ENCODE measurements at places on chromosomes 12 and 14.

GRCh38 chr12:131066207-131066885 is 112.6 kb downstream of the ADGRD1 start:
- no peak for DNase-seq

GRCh38 chr12:13798162-13798561 is 183.2 kb downstream of the GRIN2B start:
- no peak for DNase-seq

GRCh38 chr14:60089221-60089620 is 2.5 kb upstream of the PCNX4 start:
- DNase-seq = no peak

DNA sequence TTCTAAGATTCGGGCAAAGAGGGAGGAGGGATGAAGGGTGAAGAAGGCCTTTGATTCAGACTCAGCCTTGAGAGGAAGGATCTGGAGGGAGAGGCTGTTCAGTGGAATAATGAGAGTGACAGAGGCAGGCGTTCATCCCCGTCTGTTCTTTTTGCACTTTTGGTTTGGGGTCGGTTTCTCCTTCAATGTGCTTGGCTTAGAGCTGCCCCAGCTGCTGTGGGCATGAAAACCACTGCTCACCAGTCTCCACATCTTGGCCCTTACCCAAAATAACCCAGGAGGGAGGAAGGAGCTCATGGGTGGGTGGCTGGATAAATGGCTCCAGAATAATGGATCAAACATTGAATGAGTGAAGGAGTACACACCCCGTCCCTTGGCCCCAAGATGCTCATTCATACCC is 261.7 kb upstream of the FKBP4 start:
- no peak for DNase-seq
